ENCODE measurements at places on chromosomes 12 and 14.

- DNase-seq, result peak; percentile 97
Measured at GRCh38 chr12:751192-751998, 984 bp upstream of the WNK1 start.

- DNase-seq, result no peak
Measured at GRCh38 chr12:31206038-31206670, 119.8 kb downstream of the SINHCAF start.

GRCh38 chr12:53513712-53514410 is 6.6 kb upstream of the NPFF start:
- DNase-seq, result no peak

GRCh38 chr14:67267576-67268328 is 26.5 kb downstream of the PALS1 start:
- no peak for DNase-seq

DNA sequence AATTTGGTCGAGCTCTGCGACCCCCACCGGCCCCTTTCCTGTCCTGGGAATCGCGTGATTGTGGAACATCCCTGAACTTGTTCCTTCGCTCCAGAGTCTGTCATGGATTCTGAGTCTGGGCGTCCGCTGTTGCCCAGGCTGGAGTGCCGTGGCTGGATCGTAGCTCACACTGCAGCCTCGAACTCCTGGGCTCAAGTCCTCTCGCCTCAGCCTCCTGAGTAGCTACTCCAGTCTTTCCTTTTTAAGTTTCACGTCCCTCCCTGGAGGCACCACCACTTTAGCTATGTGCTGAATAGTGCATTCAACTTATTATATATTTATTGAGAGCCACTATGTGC is 698 bp downstream of the ACOT6 start:
- DNase-seq, result peak; percentile 17

DNA sequence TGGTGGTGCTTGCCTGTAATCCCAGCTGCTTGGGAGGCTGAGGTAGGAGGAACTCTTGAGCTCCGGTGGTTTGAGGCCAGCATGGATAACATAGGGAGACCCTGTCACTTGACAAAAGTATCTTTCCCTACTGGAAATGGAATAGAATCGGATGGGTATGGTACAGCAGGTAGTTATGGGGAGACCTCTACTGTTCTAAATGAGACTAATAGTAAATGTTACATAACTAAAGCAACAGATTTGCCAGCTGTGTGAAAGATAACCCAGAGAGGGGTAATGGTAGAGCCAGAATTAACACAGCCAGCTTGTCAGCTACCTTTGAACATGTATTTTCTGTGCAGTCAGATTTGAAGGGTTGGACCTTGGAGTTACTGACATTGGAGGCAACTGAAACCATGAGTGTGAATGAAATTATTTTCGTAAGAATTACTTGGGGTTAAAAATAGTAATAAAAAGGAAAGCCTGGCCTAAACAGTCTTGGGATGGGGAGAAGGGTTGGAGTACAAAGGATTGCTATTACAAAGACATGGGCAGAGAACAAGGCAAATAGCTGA is 21.7 kb upstream of the NUP107 start:
- DNase-seq, result no peak

GRCh38 chr12:124727264-124727800 is 136.3 kb downstream of the SCARB1 start:
- peak; percentile 48 for DNase-seq

GRCh38 chr12:94867066-94867855 is 136.2 kb downstream of the NDUFA12 start:
- no peak for DNase-seq

- DNase-seq, result no peak
Measured at GRCh38 chr12:123139926-123140675, 10.8 kb downstream of the PITPNM2 start.

DNA sequence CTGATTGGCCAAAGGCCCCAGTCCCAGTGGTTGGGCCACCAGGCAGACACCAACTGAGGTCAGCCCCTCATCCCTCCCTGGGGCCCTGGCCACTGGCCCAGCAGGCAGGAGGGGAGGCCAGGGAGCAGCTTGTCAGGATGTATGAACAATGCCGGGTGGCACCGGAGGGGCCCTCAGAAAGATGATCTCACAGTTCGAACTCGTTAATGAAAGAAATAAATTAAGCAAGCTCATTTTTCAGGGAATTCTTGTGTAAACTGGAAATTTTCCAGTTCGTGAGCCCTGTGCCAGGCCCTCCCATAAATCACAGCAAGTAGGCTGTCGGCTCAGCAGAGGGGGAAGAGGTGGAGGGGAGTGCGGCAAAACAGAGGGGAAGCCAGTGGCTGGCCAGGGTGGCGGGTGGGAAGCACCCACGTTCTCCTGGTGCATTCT is 177.0 kb upstream of the VASH1 start:
- DNase-seq, result no peak

DNA sequence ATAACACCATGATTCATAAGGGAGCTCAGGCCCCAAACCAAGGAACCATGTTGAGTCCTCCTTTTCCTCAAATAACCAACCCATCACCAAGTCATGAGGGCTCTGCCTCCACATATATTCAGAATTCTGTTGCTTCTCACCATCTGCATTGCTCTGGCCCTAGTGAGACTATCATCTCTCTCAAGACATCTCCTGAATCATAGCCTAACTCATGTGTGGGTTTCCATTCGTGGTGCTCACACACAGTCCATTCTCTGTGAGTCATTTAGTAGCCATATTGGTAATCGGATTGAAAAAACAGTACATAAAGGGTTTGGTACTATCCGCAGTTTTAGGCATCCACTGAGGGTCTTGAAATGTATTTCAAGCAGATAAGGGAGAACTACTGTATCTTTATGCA is 5.1 kb upstream of the SLC38A2 start:
- no peak for DNase-seq

GRCh38 chr14:72726444-72726843 is 167.5 kb downstream of the DPF3 start:
- no peak for DNase-seq

- no peak for DNase-seq
Measured at GRCh38 chr12:87406926-87407325, 622.3 kb downstream of the C12orf50 start.

- no peak for DNase-seq
Measured at GRCh38 chr14:74568911-74569310, 43.1 kb downstream of the LTBP2 start.

DNA sequence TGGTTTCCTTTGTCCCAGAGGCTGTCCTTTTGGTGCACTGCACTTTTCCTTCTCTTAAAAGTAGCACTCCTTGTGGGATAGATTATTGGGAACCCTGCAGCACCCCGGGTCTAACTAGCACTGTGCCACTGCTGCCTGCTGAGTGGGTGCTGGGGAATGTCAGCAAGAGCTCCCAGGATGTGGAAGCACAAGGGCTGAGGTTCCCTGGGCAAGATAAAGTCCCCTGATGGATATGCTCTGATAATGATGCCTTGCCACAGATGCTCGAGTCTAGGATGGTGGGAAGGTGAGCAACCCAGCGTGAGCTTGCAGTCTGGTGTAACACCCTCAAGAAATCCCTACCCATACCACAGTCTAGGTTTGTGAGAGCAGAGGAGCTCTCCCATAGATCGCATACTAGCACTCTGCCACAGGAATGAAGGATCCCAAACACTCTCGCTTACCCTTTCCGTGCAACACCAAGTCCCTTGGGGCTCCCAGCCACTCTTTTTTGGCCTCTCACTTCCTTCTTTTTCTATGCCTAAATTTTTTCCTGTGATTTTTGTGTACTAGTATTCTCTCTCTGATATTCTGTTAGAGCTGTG is 32.6 kb downstream of the USP15 start:
- DNase-seq, result no peak

- DNase-seq, result peak; percentile 17
Measured at GRCh38 chr12:110689281-110690126, 589 bp upstream of the HVCN1 start.

DNA sequence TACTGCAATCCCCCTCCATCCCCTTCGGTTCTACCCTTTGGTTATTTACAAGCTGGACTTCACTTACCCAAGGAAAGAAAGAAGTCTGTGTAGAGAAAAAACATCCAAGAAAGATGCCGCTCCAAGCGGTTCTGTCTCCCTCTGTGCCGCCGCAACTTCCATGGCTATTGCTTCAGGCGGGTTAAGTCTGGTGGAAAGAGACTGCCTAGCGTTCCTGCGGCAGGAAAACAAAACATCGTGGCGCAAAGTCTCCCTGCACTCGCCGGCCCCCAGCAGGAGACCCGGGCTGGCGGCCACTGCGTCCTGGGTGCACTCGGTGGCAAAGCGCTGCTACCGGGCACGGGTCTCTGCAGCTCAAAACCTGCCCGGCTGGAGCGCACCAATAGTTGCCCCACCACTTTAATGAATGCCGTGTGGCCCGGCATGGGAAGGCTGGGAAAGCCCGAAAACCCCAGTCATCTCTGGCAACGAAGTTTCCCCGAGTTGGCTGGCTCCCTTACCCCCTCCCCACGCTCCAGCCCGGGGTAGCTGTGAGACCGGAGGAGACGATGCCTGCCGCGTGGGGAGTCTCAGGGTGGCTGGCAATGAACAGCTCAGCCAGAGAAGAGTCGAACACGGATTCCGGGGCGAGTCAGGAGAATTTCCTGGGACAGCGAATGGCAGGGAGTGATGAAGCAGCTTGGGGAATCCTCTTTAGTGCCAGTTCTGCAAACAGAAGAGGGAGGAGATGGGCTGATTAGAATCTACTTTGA is 3.5 kb upstream of the KCNK10 start:
- DNase-seq, result no peak

GRCh38 chr12:14960548-14961465 is 594 bp downstream of the ARHGDIB start:
- peak; percentile 59 for DNase-seq

GRCh38 chr12:128905003-128905544 is 51.8 kb downstream of the GLT1D1 start:
- no peak for DNase-seq

DNA sequence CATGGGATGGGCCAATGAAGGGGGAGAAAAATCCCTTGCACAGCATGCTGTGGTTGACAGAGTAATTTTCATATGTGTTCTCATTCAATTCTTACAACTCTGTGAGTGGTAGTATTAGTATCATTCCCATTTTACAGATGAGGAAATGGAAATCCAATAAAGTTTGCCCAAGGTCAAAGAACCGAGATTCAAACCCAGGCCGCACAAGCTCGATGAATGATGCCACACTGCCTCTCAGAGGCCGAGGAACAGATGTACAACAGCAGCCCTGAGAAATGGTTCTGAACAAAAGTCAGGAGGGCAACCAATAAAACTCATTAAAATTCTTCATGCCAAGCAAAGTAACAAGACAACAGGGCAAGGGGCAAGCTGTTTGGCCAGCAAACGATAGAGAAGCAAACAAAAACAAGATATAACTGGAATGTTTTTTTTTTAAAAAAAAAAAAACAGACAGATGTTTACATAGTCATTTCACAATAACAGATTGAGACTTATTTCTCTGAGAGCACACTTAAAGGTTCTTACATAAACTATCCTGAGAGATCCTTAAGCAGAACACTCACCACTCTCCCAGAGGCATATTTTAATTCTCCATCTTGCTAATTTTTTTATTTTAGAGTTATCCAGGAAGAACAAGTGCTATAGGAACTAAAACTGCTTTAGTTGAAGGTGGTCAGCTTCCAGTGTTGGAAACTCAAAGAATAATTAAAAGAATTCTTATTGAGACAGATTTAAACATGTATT is 85.8 kb downstream of the EXOC5 start:
- peak; percentile 6 for DNase-seq

DNA sequence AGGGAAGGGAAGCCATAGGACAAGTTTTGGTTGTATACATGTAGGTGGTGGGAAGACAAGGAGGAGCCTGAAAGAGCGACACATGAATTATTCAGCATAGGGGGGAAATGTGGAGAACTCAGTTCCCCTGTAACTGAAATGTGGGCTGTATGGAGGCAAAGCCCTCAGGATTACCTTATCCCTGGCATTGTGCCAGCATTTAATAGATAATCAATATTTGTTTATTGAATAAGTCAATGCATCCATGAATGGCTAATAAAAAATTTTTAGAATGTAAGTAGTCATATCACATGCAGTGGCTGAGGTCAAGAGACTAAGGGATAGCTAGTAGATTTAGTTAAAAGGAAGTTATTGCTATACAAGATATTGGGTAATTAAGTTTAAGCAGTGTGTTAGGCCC is 232.4 kb downstream of the SNAPC1 start:
- no peak for DNase-seq

- no peak for DNase-seq
Measured at GRCh38 chr12:53579545-53579955, 46.6 kb downstream of the ATF7 start.

DNA sequence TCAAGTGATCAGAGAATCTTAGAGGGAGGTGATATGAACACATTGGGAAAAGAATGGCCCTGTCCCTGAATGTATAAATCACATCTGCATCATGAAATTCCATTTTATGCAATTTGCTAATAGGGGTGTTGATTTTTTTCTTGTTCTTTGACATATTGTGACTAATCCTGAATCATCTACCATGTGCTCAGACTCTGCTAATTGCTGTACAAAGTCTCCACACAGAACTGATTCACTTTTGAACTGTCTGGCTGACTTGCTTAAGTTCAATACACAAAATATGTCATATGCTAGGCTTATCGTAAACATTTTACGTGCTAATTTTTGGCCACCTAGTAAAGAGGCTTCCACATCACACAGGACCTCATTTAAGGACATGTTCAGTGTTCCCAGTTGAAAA is 2.6 kb downstream of the TMEM132D start:
- no peak for DNase-seq

DNA sequence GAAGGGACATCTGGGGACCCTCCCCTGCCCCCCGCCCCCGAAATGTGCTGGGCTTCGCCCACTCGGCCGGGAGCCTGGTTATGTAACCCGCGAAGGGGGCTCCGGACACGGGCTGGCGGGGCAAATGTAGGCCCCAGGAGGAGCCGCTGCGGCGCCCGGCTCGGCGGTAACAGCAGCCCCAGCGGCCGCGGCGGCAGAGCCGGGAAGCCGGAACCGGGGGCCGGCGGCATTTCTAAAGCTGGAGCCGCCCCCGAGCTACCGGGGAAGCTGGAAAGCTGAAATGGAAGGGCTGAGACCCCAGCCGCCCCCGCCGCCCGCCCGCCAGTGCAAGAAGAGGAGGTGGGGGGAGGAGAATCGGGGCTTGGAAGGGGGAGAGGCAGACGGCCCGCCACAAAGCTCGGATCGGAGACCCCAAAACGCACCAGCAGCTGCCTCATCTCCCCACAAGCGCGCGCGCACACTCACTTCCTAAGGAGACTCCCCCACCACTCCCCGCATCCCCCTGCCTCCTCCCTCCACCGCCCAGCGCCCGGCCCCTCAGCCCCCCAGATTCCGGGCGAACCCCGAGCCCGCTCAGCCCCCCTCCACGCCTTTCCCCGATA is 1.5 kb downstream of the KDM2B start:
- DNase-seq, result peak; percentile 25

DNA sequence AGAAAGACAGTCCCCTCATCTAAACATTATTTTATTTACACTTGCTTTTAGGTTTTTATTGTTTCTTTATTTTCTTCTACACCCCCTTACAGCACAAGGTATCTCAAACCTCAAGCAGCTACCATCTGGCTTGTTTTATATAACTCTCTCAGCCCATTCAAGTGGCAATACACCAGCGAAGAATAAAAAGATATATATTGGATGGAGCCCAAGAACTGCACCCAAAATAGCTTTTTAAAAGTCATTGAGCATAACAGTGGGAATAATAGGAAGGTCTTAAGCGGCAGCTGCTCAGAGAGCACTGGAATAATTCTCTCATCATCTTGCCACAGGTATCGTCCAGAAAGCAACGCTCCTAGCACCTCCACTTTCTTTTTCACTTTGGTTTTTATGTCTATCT is 322.5 kb downstream of the SYT1 start:
- DNase-seq, result no peak

GRCh38 chr12:56346675-56347074 is 8.0 kb downstream of the IL23A start:
- DNase-seq, result no peak

All from hematopoietic multipotent progenitor cell treated with erythropoietin and hydrocortisone succinate and interleukin-3 and kit ligand, for 8 days (in vitro differentiated cells).